ENCODE measurements at places on chromosomes 3 and 15.

- no peak for DNase-seq
Observed at GRCh38 chr3:35658686-35659085, 19.4 kb downstream of the ARPP21 start.

- DNase-seq: no peak
Observed at GRCh38 chr3:187942658-187943241, 197.5 kb upstream of the BCL6 start.

DNA sequence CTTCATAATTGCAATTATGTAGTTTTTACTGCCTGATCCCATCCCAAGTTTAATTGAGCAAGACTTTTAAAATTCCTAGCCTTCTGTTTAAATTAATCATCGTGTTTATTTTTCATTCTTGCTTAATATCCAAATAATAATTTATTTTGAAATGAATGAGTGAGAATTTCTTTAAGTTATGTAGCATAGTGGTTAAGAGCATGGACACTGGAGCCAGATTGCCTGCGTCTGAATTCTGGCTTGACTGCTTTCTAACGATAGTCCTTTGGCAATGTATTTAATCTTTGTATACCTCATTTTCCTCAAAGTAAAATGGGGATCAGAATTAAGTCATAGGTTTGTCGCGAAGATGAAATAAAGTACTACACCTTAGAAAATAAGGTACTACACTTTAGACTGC is 71.4 kb downstream of the LRRC49 start:
- DNase-seq: no peak

- DNase-seq: no peak
Observed at GRCh38 chr3:157351981-157352380, 84.7 kb upstream of the PTX3 start.

DNA sequence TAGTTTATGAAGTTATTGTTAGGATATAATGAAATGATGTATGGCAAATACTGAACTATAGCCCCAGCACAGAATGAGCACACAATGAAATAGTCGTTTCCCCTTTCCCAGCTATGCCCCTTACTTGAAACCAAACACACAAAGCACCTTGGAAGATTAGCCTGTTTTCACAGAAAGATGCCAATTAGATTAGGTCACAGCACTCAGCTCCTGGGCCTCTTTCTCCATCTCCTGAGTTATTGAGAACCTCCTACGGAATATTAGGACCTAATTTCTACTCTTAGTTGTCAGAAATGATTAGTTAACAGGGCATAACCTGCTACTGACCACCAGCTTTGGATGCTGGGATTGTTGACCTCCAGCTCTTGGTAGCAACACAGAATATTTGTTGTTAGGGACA is 269.4 kb upstream of the ROPN1 start:
- no peak for DNase-seq

DNA sequence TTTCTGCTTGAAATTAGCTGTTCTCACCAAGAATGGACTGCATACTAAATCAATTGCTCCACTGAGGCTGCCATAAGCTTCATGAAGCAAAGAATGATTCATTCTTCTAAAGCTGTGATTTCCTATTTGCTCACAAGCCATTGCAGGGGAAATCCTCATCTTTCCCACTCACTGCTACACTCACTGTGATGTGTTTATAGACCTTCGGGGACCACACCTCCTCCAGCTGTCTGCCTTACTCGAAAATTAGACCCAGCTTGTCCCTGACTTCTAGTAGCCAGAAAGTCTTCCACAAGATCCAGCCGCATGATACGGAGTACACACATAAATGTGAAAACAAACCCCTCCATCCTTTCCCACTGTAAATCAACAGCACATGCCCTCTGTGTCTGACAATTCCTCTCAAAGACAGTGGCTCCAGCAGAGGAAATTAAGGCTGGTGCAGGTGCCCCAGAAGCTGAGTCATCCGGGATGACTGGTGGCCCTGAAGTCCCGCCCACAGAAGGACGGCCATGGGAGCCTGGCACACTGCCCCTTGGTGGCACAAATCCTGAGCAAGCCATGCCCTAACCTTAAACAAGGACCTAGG is 172.0 kb downstream of the STT3B start:
- no peak for DNase-seq

DNA sequence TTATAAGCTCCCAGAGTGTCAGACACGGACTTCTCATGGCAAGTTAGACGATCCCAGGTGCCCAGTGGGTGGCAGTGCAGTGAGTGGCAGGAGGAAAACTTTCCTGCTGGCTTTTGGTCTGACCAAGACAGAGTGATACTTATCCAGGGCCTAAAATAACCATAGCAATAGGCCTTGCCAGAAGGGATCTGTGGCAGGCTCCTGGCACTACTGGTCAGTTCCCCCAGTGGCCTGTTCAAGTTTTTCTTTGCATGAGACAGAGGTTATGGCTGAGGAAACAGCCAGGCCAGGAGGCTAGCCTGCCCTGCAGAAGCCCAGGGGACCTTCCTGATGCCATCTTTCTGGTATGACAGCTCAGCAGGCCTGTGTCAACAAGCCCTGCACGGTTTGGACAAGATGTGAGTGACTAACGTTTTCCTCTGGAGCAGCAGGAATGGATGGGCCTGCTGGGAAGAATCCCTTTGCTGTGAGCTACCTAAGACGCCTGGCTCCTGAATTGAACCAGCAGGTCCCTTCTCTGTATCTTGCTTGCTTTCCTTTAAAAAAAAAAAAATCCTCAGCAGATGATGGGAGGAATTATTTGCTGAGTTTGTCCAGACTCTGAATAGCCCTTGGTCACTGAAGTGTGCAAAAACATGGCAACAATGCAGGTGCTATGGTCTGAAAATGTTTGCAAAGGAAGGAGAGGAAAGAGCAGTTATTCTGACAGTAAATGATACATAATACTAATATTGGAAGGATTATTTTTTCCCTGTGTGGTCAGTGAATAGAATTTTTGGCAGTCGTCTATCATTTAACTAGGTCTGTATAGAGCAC is 18.0 kb downstream of the SCG5 start:
- DNase-seq: no peak

GRCh38 chr3:71825551-71826283 is 40.8 kb upstream of the PROK2 start:
- DNase-seq: no peak

Data from activated CD4-positive, alpha-beta T cell treated with anti-CD3 and anti-CD28 coated beads for 1 hour (primary cell).